H4 (cell line): ENCODE measurements at places on chromosomes 3 and 15.

- no peak for DNase-seq
Measured at GRCh38 chr15:71259866-71260265, 144.6 kb downstream of the THSD4 start.

DNA sequence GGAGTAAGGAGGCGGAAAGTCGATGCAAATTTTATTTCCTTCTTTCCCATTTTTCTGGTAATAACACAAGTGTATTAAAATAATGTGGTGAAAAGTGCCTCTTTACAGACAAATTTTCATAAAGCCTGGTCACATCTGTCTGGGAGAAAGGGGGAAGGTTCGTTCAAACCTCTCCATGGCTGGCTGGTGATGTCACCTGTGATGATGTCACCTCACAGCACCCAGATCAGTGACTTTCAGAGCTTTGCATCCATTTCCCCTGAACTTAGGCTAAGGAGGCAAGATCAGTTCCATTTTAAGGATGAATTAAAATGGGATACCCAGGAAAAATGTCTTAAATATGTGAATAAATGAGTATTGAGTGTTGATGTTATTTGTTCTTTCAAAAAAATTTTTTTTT, 34.1 kb downstream of the ATP10A start:
- DNase-seq = no peak

DNA sequence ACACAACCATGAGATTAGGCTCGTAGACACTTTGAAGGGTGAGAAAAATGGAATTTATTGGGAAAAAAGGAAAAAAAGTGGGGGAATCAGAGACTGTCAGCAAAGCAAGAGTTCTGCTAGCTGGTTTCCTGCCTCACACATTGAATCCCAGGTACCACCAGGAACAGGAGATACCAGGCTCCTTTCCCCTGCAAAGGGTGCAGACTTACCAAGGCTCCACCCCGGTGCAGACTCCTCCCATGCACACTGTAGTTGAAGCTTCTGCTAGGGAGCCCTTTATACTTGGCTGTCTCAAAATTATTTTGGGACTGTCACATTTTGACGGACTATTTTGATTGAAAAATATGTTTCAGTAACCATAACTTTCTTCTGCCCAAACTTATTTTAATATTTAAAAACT, 819.9 kb upstream of the GBE1 start:
- DNase-seq = no peak

- DNase-seq = no peak
Measured at GRCh38 chr3:44001072-44001471, 240.6 kb upstream of the TOPAZ1 start.

DNA sequence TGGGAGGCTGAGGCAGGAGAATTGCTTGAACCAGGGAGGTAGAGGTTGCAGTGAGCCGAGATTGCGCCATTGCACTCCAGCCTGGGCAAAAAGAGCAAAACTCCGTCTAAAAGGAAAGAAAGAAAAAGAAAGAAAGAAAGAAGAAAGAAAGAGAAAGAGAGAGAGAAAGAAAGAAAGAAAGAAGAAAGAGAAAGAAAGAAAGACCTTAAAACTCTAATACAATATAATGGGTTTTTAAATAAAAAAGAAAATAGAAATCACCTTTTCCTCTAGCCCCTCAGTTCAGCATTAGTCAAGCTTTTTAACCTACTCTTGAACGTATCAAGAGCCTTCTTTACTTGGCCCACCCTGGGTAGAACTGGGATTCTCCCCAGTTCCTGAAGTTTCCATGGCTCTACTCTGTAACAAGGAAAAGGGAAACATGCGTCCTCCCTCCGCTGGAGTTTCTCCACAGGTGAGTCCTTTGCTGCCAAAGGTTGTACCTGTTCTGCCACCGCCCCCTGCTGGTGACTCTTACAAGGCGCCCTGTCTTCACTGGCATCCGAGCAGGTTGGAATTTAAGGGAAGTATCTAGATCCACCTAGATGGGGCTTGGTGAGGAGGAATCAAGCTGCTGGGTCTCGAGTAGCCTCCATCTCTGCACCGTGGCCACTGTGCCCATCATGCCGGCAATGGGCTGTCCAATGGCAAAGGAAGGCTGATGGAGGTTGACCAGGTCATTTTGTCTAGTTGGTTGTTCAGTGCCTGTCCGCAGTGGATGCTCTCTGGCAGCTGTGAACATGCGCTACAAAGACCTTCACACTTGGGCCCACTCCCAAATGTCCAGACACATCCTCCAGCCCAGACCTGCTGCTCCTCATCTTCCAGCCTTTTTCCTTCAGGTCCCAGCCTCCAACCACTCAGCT, 20.6 kb upstream of the EPHB3 start:
- DNase-seq = peak; percentile 68

DNA sequence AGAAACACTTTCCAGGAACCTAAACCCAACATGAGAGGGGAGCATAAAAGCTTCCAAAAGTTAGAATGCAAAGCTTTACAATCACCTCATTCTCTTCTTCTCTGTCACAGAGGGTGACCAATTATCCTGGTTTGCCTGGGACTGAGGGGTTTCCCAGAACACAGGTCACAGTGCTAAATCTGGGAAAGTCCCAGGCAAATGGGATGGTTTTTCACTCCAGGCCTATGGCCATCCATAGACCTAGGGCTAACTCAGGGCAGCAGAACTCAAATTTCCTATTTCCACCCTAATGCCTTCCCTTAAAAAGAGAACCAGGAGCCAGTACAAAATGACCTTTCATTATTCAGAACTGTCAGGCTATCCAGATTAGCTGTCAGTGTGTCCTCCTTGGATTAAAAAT, 77.0 kb downstream of the TM4SF4 start:
- no peak for DNase-seq

DNA sequence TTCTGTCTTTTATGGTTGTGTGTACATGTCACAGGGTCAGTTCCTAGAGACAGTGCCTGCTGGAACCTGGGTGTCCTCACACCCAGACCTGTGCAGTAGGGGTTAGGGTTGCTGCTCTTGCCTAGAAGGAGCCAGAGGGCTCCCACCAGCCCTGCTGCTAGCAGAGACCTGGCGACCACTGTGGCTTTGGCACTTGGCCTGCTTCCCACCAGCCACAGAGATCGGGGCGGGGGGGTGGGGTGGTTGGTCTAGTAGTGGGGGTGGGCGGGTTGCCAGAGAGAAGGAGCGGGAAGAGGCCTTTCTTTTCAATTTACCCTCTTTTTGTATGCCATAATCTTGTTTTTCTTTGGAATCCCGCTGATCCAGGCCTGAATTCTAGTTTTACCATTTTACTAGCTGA, 29.4 kb downstream of the EEFSEC start:
- DNase-seq = no peak

DNA sequence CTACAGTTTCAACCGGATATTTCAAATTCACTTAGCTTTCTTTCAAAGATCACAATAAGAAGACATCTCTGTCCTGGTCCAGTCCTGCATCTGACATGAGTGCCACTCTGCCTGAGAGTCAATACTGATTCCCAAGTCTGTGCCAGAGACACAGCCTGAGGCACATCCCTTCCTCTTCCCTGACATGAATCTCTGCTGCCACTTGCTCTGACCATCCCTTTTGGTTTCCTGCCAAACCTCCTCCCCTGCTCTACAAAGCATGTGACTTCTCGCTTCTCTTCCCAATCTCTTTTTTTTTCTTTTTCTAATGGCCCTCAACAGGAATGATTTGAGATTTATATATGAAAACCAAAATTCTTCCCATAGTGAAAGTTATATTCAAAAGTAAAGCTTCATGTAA, 117.9 kb downstream of the MECOM start:
- no peak for DNase-seq

- no peak for DNase-seq
Measured at GRCh38 chr15:100244796-100245486, 96.8 kb downstream of the ADAMTS17 start.

GRCh38 chr3:123002100-123002748, 25.3 kb downstream of the SEMA5B start:
- no peak for DNase-seq

- DNase-seq = no peak
Measured at GRCh38 chr3:54736459-54736858, 191.4 kb downstream of the LRTM1 start.

DNA sequence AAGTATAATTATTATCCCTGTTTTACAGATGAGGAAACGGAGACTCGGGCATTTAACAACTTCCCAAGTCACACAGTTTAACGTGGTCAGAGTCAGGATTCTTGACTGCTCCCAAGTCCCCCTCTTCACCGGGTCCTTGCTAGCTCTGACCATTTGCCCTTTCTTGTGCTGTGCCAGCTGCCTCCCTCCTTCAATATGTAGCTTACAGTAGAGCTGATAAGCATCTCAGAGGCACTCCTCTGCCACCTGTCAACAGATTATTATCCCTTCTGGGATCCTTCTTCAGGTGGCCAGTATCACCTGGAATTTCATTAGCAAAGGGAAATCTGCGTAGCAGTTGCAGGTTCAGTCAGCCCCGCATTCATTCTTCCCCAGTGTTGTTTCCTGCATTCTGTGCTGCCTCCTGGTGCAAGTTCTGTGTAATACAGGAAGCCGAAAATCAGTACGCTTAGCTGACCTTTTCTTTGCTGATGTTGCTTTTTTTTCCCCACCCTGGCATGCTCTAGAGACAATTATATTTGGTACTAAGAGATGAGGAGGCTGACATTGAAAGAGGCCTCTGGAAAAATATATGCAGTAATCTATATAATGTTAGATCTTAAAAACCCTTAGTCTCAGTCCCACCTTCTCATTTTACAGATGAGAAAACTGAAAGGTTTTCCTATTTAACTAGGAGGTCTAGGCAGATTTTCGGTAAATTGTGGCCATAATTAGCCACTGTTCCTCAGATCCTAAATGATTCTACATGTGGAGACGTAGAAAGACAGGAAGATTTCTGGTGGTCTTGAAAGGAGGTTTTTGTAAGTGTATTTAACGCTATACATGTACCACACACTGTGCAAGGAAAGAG, 24.8 kb downstream of the TMOD2 start:
- peak; percentile 41 for DNase-seq

GRCh38 chr15:59177317-59177660, 29.4 kb upstream of the LDHAL6B start:
- DNase-seq = no peak

GRCh38 chr3:172853921-172854666, 103.6 kb downstream of the ECT2 start:
- no peak for DNase-seq

DNA sequence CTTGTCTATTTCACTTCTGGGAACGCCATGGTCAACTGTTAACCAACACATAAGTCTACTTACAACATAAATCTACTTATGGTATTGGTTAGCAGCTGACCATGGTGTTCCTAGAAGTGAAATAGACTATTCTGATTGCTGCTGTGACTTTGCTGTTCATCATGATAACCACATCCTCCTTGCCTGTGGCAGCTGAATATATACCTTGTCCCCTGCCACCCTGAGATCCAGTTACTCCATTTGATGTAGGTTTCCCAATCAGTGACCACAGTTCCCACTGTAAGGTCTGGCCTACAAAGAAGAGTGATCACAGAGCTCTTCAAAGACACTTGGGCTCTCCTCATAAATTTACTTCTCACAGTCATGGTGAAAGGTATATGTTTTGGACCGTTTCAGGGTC, 66.8 kb upstream of the ALDH1A3 start:
- DNase-seq = no peak

GRCh38 chr15:62103431-62103830, 36.7 kb downstream of the C2CD4A start:
- peak; percentile 52 for DNase-seq

- DNase-seq = peak; percentile 91
Measured at GRCh38 chr15:65323071-65323511, 18.6 kb downstream of the RNU5B-1 start.

DNA sequence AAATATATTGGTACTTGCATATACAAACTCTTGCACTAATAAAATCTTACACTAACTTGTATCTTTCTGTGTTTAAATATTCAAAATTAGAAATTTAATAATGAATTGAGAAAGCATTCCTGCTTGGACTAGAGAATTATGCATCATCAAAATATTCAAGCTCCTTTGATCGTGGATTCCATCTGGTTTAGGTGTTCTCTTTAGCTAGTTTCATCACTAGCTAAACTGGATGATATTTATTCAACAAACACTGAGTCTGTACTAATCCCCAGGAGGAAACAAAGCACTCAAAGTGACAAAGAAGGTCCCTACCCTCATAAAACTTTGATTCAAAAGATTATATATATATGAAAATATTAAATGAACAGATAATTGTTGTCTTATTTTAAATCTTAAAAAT, 1360.9 kb upstream of the ALCAM start:
- DNase-seq = no peak

DNA sequence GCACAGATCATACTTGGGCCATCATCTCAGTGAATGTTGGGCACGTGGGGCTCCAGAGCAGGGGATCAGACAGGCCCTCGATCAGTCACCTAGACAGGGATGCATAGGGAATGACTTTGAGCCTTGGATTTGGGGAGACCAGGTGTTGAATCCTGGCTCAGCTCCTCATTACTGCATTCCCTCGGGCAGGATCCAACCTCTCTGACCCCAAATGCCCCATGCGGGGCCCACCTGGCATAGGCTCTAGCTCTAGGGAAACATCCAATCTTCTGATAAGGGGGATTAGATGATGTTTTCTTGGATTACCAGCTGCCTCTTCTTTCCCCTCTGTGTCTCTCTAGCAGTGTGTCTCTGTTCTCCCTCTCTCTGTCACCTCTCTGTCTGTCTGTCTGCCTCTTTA, 22.7 kb downstream of the LOXL1 start:
- DNase-seq = no peak

GRCh38 chr15:26222781-26223180, 359.7 kb upstream of the ATP10A start:
- DNase-seq = no peak

GRCh38 chr3:16873872-16874271, 10.9 kb upstream of the PLCL2 start:
- DNase-seq = no peak

DNA sequence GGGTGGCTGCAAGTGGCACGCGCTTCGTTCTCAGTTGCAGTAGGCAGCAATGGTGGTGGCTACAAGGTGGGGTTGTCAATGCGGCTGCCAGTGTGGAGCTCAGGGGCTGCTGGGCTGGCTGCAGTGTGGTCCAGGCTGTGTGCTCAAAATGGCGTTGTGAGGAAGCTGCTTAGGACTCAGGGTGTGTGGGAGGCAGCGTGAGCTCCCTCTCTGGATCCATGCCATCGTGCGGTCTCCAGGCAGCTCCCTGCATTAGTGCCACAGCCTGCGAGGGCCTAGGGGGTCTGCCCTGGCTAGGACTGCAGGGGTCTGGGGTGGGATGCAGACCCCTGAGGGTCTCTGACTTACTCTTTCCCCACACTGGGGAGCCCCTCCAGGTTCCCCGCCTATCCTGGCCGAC, 397.2 kb downstream of the OCA2 start:
- no peak for DNase-seq
